ENCODE measurements at places on chromosomes 2 and 18.

DNA sequence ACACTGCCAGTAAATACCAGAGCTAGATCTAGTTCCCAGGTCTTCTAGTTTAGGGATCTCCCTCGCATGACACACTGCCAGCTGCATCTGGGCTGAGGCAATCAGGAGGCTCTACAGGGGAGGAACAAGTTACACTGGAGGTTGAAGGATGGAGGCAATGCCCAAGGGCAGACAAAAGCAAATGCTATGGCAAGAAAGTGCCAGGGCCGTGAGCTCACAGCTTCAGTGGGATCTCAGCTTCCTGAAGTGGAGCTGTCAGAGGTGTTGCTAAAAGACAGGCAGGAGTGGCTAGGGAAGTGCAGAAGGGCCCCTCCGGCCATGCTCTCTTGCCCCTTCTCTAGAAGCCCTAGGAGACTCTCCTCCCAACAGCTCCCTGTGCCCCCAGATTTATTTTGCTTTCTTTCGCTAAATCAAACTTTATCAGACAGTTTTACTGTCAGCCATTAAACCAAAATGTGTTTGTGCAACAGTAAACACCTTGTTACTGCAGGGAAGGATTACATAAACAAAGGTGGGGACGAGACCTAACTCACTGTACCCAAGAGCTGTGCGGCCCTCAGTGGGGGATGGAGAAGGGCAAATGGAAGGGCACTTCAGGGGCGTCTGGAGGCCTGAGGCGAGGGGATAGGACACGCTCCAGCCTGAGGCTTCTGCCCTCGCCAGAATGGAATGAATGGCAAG lies 39.4 kb upstream of the PKDCC start:
- no peak for DNase-seq

- no peak for DNase-seq
These were observed 166.5 kb upstream of the SPOPL start for GRCh38 chr2:138335036-138335435.

DNA sequence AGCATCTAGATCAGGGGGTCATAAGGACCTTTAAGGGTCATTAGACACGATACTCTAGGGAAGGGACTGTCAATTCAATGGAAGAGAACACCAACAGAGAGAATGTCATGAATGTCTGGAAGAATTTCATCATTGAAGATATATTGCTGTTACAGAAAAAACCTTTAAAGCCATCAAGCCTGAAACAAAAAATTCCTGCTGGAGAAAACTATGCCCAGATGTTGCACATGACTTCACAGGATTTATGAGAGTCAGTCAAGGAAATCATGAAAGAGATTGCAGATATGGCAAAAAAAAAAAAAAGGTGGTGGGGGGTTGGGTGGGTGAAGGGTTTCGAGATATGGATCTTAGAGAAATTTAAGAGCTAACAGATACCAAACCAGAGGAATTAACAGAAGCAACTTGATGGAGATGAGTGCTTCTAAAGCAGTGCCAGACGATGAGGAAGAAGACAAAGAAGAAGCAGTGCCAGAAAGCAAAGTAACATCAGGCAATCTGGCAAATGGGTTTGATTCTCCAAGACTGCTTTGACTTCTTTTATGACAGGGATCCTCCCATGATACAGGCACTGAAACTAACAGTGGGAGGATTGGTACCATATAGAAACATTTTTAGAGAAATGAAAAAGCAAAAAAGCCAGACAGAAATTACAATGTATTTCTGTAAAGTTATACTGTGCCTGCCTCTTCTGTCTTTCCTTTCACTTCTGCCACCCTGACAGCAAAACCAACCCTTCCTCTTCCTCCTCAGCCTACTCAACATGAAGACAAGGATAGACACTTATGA lies 28.5 kb downstream of the MAP4K3 start:
- no peak for DNase-seq

GRCh38 chr2:8003462-8004075 lies 678.3 kb upstream of the ID2 start:
- DNase-seq, result no peak

- no peak for DNase-seq
These were observed 766.3 kb downstream of the SLC4A3 start for GRCh38 chr2:220393711-220394110.

GRCh38 chr2:146817613-146818012 lies 1027.2 kb upstream of the ACVR2A start:
- no peak for DNase-seq

DNA sequence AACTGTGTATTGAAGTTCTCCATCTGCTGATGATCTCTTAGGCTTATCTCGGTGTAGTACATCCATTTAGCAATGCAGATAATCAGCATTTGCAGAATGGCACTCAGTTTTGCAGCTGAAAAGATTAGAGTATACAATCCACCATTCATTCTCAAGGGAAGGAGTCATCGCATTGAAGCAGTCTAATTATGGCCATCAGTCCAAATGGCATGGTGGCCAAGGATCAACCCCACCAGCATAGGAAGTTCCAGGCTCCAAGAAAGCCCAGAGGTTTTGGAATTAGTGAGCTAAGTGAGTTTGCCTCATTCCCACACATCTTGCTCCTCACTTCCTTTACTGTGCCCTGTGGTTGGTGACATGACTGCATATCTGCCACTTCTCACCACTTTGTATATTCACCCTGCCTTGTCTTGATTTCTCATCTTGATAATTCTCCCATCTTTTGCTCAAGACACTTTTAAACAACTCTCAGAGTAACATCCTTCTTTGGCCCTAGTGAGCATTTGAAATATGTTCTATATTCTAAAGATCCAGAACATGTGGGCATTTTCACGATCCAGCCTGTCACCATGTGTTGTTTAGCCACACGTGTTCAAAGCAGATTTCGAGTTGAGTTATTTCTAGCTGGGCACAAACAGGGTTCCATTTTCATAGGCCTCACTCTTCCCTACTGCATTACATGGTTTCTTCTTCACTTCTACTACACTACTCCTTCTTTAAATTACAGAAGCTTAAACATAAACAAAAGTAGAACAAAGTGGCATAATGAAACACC lies 1119.8 kb downstream of the TSN start:
- no peak for DNase-seq

GRCh38 chr2:180823546-180824141 lies 156.8 kb upstream of the UBE2E3 start:
- no peak for DNase-seq

- no peak for DNase-seq
These were observed 42.9 kb downstream of the BOLA3 start for GRCh38 chr2:74104839-74105238.

DNA sequence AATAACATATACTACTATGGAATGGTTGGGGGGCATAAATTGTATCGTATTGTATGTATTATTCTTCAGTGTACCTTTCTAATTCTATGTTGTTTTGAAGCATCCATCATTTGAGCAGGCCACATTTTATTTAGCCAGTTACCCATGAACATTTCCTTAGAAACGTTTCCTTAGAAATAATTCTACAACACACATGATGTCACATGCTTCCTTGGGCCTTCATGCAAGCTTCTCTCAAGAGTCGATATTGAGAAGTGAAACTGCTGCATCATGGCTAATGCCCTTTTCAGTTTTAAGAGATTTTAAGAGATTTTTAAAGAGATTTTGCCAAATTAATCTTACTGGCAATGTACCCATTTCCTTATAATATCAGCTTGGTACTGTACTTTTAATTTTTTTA lies 63.9 kb downstream of the ALPK2 start:
- DNase-seq, result no peak

- DNase-seq, result no peak
These were observed 62.2 kb downstream of the PPP4R1 start for GRCh38 chr18:9552191-9552590.

DNA sequence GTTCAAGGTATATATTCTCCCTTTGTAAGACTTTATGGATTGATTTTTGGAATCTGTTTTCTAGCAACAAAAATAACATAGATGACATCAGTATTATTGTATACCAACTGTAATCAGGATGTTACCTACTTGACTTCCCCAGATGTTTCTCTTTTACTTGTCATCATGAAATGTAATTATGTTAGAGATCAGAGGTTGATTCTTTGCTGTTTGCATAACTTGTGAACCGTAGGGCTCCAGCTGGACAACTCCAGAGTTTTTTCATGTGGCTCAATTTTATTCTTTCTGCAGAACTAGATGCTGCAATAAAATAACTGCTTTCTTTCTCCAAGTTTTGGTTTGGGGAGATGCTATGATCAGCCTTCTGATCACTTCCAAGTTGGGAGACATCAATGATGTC lies 58.1 kb downstream of the SPOPL start:
- DNase-seq, result no peak

GRCh38 chr2:18178736-18179349 lies 300.4 kb downstream of the KCNS3 start:
- no peak for DNase-seq

- DNase-seq, result no peak
These were observed 209.2 kb upstream of the SMAD2 start for GRCh38 chr18:48139431-48140347.

- no peak for DNase-seq
These were observed 53.6 kb upstream of the EML6 start for GRCh38 chr2:54669677-54670484.

- no peak for DNase-seq
These were observed 200.9 kb upstream of the FN1 start for GRCh38 chr2:215636816-215637215.

GRCh38 chr18:25434745-25435144 lies 82.8 kb upstream of the ZNF521 start:
- no peak for DNase-seq

- no peak for DNase-seq
These were observed 47.0 kb downstream of the RAB12 start for GRCh38 chr18:8656232-8656631.

- no peak for DNase-seq
These were observed 43.4 kb upstream of the NEUROD1 start for GRCh38 chr2:181723731-181724130.

- no peak for DNase-seq
These were observed 170.0 kb downstream of the ALK start for GRCh38 chr2:29751390-29751789.

GRCh38 chr2:62458206-62458641 lies 47.8 kb downstream of the TMEM17 start:
- no peak for DNase-seq

GRCh38 chr2:148614322-148615049 lies 30.1 kb upstream of the EPC2 start:
- no peak for DNase-seq

- no peak for DNase-seq
These were observed 222.2 kb downstream of the C1D start for GRCh38 chr2:67840460-67841068.

GRCh38 chr18:22168360-22168921 lies 948 bp upstream of the GATA6 start:
- DNase-seq, result no peak

DNA sequence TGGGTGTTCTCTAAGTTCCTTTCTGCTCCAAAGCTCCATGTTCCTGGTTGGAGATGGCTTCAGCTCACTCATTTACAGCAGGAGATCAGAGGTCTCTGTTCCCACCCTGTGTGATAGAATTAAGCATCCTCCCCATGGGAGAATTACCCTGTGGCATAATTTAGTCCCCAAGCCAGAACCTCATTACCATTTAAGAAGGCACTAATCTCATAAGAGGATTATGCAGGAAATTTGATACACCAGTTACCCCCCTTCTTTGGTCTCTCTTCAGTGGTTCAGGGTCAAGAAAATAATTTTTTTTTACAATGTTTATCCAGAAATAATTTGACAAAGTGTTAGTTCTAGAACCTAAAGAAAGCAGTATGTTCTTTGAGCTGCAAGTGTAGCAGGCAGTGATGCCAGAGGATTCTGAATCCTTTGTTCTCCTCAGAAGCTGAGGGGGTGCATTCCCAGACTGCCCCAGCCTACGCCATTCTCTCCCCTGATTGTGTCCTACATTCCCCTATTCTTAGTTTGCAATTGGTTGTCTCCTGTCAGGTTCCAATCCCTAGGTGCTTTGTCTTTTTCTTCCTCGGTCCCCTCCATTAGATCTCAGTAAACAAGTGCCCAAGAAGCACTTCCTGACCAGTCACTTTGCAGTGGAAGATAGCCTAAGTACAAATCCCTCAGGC lies 163.6 kb downstream of the PRKCE start:
- DNase-seq, result no peak

DNA sequence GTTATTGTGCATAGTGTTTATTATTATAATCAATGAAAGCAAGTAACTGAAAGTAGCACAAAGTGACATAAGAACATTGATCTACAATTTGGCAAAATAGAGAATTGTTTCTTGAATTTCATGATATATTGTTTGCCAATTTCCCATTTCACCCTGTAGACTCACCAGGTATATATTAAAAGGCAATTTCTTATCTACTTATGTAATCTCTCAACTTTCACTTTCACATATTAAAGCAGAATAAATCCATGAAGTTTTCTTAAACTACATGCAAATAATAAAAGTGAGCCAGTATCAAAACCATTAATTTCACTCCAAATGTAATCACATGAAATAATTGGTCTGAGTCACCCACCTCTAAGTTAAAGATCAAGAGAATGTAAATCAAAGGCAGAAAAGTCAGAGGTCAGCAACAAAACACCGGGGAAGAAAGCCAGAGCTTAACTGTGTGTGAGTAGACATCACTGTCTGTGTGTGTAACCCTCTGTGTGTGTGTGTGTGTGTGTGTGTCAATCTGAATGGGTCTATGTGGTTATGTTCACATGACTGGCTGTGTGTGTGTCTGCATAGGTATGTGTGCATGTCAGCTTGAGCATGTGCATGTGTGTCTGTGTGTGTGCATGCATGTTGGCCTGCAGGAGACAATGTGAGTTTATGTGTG lies 44.1 kb downstream of the ZNF385B start:
- no peak for DNase-seq

- DNase-seq, result no peak
These were observed 40.8 kb downstream of the PAPOLG start for GRCh38 chr2:60796573-60797509.

- no peak for DNase-seq
These were observed 133.7 kb downstream of the MSH2 start for GRCh38 chr2:47536696-47537095.

DNA sequence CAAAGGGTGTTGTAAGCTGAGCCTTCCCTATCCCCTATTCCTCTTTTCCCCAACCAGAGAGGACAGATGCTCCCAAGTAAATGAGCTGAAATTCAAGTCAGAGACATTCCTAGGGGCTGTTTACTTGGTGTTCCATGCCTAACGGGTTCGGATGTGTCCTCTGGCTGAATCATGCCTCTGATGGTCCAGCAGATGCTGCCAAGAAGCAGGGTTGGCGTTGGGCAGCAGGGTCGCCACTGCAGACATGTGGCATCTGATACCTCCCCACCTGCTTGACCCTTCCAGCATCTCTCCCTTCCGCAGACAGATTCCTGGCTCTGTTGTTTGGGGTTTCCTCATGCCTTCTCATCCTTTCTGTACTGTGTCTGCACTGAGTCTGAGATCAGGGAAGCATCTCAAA lies 108.3 kb downstream of the HNRNPLL start:
- no peak for DNase-seq
